Immature natural killer cell (primary cell): ENCODE measurements at places on chromosomes 6 and 20. TPM values are rescaled to one million over a fixed set of nuclear protein-coding genes. Genes with fewer than 3 reads are reported as not detected.

CST1 gene
- not detected for polyA plus RNA-seq

PBOV1 gene
- polyA plus RNA-seq: not detected

- no peak for DNase-seq
Measured at GRCh38 chr6:98831959-98832283, 2.5 kb upstream of the POU3F2 start.

DNA sequence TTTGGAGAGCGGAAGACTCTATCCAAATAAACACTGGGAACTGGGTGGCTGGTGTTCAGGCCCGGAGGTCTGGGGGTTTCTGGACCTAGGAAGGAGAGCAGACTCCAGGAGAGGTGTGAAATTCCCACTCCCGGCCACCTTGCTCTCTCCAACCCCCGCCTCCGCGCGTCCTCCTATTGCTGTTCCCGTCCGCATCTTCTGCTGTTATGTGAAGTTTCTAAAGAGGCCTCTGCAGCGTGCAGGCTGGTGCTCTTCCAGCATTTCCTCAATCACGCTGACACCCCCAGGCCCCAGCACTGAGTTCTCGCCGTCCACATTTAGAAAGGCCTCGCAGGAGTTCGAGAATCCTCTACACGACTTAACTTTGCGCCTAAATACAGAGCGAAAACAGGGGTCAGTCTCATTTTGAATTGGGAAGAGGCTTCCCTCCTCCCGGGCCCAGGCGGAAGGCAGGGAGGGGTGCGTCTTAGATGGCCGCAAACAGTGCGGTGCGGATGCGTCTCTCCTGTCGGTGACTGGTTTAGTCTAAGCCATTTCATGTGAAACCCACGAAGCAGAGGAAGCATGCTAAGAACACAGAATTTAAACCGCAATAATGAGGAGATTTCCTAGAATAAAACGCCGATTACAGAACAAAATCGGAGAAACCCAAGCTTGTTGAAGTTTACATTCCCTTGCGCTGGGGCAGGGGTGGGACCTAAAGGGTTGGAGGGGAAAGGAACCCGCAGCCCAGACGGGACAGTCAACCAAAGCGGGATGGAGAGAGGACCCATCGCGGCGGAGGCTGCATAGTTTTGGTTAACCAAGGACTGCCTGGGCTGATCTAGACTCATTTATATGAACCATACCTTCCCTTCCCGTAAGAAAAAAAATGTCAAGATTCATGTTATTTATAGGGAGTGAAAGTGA is 4.0 kb upstream of the FOXF2 start:
- no peak for DNase-seq

DNA sequence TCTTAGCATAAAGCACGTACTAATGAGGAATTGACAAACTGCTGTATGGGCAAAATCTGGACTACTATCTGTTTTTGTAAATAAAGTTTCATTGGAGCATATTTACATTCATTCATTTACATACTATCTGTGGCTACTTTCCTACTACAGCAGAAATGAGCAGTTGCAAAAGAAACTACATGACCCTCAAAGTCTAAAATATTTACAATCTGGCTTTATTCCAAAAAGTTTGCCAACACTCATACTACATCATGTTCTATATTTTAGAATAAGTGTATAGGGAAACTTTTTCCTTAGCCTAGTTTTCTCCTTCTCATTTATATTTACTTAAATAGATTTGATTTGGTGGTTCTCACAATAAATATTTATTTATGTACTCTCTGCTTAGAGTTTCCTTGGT is 208.2 kb downstream of the RIMS1 start:
- no peak for DNase-seq

CHRNA4 gene
- polyA plus RNA-seq: not detected

DNA sequence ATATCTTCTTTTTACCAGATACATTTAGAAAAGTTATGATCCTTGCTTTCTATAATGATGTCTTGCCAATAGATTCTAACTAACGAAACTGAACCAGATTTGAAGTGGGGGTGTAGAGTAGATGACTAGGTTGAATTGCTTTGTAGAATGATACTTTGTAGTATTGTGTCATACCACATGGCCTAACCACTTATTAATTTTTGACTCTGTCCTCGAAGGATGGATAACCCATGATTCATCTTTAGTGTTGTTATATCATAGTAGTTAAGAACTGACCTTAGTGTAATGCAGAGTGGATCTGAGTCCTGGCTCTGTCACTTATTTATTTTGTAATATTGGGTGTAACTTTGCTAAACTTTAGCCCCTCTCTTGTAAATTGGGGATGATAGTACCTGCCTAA is 4.5 kb downstream of the PHF3 start:
- no peak for DNase-seq

C6orf15 gene
- polyA plus RNA-seq: not detected

GRCh38 chr6:151488226-151488625 is 5.6 kb upstream of the CCDC170 start:
- no peak for DNase-seq
